ENCODE measurements at places on chromosomes 4 and X. TPM values are rescaled to one million over a fixed set of nuclear protein-coding genes. Genes with fewer than 3 reads are reported as not detected.
A peak's percentile ranks its signal among the peaks of the same experiment; 100 is the strongest.

Gene PRSS12
- 1.9 TPM for total RNA-seq

Gene KLHL2
- 18.6 TPM for total RNA-seq

Gene SORBS2
- 15.7 TPM for total RNA-seq

Gene FAM47E
- 7.0 TPM for total RNA-seq

Gene MAGEC1
- not detected for total RNA-seq

Gene PARM1
- 1.6 TPM for total RNA-seq

Gene ADGRL3
- 70.0 TPM for total RNA-seq

Gene CFP
- total RNA-seq, result 0.06 TPM

Gene PABPC4L
- 1.6 TPM for total RNA-seq

GRCh38 chr4:184951668-184952160, 66.6 kb upstream of the HELT start:
- no peak for DNase-seq

GRCh38 chr4:135672202-135672601, 1470.6 kb upstream of the PABPC4L start:
- no peak for DNase-seq

- no peak for DNase-seq
These were observed 82.0 kb downstream of the IRF2 start for GRCh38 chr4:184392316-184392715.

DNA sequence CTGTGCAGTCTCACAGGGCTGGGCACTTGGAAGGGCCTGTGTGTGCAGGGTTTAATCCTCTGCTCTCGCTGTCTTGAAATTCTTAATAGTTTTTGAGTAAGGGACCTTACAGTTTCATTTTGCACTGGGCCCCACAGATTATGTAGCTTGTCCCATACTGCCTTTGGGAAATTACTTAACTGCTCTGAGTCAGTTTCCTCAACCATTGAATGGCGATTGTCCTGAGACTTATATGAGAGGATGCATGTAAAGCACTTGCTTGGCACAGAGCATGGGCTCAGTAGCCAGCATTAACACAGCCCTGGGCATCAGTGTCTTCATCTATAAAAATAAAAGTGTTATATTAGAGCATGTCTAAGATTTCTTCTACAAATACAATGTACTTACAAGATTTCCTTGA, 55.8 kb downstream of the CLCN5 start:
- DNase-seq, result no peak

DNA sequence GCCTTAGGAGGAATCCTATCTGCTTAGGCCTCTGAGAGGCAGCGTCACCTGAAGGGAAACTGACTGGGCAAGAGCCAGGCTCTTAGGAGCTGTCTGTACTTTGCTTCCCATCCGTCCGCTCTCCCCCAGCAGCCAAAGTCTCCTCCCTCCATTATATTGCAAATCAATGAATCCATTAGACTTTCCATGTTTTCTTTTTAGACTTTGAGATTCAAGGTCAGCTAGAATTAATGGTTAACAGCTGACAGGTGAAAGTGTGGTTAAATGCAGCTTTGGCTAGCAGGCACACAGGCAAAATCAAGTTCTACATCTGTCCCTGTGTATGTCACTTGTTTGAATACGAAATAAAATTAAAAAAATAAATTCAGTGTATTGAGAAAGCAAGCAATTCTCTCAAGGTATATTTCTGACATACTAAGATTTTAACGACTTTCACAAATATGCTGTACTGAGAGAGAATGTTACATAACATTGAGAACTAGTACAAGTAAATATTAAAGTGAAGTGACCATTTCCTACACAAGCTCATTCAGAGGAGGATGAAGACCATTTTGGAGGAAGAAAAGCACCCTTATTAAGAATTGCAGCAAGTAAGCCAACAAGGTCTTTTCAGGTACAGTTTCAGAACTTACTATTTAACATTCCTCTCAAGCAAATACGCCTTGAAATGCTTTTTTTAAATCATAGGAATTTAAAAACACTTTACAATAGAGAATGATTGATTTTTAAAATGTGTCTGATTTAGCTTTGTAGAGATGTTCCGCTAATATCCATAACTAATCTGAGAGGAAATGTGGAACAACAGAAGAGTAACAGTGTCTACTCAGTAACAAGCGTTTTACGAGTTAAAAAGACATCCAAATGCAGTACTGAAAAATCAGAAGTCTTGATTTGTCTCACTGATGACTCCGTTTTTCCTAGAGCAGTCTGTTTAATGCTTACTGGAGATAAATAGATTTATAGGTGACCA, at the start of gene F11:
Gene F11 (plus strand): TSS at position 507 of the 970 bp plus-strand sequence. CDS start 948 bp downstream, outside the sequence.
- DNase-seq, result no peak

- DNase-seq, result no peak
These were observed 2.4 kb downstream of the CHRNA9 start for GRCh38 chr4:40337523-40337922.

GRCh38 chrX:139692506-139692849, 15.5 kb downstream of the MCF2 start:
- no peak for DNase-seq

- no peak for DNase-seq
These were observed 74.9 kb downstream of the NYX start for GRCh38 chrX:41522081-41522480.

DNA sequence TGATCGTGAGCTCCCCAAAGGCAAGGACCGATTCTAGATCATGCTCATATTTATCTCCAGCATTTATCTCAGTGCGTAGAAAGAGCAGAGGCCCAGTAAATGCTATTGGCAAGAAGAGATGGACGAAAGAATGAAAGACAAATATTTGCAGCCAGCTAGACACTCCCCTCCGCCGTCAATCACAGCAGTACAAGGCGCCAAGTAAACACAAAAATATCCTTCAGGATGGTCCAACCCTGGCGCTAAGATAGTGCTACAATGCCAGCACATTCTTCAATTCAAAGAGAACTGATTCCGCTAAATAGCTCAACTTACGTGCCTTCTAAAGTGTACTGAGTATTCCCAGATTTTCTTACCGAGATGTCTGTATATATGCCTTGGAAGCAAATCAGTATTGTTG, 114.5 kb downstream of the DDX53 start:
- DNase-seq, result no peak

- DNase-seq, result no peak
These were observed 50.0 kb downstream of the TET2 start for GRCh38 chr4:105196523-105197145.

DNA sequence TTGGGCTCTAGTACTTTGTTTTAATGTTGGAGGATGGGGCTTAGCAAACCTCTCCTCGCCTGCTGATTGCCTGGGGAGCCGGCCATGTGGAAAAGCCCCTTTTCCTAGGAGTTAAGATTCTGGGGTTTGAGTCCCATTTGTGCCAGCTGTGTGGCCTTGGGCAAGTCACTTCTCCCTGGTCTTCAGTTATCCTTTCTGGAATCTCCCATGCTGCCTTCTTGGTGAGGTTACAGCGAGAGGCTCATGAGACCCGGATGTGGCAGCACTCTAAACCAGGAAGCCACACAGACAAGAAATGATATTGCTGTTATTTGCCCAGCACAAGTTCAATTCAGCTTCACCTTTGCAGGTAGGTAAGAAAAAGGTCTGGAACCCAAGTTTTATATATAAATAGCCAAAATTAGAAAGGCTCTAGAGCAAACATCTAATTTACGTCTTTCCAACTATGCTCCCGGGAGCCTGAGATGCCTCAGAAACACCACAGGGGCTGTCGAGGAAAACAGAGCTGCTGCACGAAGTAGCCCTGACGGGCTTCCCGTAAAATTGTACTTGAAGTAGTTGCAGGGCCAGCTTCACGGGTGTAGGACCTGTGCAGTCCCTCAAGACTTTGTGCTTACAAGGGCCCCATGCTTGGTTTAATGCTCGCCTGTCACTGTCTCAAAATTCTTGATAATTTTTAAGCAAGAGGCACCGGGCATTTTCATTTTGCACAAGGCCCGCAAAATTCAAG, 8.3 kb upstream of the SASH3 start:
- no peak for DNase-seq

DNA sequence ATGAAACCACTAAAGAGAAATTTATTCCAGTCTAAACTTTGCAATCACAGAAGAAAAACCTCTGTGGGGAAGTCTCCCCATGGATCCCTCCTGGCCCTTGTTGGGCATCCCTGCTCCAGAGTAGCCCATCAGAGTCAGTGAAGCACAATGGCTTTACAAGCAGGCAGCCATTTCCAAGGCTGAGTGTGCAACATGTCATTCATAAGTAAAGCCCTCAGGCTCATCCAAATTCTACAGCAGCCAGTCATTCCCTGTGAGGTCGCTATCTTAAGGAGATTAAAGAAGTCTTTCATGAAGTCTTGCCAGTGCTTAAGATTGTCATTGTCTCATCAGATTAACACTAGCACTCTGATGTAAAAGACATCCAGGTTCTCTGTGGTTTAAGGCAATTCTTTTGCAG, 17.0 kb upstream of the MAPK10 start:
- peak; percentile 55 for DNase-seq

DNA sequence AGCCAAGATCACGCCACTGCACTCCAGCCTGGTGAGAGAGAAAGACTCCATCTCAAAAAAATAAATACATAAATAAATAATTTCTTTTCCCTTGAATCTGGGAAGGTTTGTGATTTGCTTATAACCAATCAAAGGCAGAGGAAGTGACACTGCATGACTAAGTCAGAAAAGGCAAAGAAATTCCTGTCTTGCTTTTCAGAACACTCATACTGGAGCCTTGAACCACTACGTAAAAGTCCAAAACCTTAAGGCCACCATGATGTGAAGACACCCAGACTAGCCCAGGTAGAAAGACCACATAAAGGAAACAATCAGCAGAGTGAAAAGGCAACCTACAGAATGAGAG, 36.6 kb downstream of the TMEM156 start:
- no peak for DNase-seq

DNA sequence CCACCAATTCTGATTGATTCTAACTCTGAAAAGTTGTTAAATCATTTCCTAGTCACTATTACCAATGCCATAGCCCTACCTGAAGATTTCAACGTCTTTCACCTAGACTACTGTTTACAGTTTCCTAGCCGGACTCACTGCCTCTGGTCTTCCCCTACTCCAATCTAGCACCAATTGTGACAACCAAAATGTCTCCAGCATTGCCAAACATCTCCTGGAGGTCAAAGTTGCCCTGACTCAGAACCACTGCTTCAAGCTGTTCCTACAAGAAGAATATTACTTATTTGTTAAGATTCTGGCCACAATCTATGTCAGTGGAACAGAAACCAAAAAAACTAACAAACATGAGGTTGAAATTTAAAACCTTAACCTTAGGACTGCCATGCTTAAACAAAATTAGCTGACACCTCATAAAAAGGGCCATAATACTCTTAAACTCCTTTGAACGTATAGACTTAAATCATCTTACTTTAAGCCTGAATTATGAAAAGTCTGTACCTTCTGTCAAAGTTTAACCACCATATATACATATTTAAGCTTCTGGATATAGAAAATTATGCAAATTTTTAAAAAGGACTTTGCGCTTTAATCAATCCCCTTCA, 2.1 kb downstream of the PDS5A start:
- no peak for DNase-seq

DNA sequence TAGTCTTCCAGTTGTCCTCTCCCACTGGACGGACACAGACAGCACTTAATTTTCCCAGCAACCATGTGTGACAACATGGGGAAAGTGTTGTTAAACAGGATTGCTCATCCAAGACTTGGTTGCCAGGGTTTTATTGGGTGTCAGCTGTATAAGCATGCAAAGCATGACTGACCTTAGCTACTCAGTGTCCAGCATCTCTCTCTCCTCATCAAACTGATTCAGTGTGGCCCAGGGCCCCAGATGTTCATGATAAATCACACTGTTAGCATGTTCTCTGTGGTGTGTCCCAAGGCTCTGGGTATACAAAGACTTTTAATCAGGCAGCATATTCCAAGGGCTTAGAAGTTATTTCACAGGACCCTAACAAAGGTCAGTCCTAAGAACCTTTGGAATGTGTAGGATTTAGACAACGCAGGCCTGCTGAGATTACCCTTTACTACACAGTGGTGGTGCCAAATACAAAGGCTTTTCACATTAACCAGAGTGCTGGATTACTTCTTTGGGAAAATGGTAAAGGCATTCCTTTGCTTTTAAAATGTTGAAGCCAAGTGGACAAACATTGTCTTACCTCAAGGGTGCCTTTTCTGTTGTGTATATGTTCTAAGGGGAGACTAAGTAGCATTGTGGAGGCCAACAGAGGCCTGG, 213.3 kb downstream of the GLUD2 start:
- DNase-seq, result peak; percentile 84

DNA sequence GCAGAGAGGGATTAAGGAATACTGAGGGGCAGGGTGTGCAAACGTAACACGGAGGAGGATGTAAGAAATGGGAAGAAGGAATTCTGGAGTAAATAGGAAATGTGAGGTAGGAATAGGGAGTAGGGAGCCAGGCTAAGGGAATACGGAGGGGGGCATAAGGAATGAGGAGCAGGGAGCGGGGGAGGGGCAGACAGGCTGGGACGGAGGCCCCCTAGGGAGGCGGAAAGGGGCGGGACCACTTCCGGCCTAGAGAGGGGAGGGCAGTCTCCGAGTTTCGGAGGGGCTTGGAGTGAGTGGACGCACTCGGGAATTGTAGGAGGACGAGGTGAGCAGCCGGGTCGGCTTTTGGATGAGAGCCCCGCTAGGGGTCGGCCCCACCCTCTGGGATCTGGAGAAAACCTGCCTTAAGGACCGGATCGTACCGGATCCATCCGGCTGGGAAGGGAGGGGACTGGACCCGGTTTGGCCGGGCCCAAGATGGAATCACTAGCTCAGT, 612 bp downstream of the MAGED2 start:
- peak; percentile 88 for DNase-seq

- no peak for DNase-seq
These were observed 177.8 kb upstream of the ATP6AP2 start for GRCh38 chrX:40402831-40403533.

GRCh38 chr4:34412233-34412632, 1832.1 kb downstream of the ARAP2 start:
- no peak for DNase-seq

DNA sequence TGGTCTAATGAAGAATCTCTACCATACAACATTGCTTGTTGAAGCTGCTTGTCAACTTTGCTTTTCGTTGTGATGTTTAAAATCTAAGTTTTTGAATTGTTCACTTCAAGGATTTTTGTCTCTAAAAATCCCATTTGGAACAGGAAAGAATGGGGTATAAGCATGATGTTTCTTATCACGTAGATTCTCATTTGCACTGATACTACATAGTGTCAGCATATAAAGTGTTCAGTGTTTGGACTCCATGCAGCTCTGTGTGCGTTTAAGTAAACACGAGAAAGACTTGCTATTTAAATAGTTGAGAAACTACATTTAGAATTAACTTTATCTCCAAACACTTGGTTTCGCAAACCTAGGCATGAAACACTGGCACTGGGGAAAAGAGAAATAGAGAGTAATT, 452.5 kb downstream of the NKX6-1 start:
- DNase-seq, result no peak

DNA sequence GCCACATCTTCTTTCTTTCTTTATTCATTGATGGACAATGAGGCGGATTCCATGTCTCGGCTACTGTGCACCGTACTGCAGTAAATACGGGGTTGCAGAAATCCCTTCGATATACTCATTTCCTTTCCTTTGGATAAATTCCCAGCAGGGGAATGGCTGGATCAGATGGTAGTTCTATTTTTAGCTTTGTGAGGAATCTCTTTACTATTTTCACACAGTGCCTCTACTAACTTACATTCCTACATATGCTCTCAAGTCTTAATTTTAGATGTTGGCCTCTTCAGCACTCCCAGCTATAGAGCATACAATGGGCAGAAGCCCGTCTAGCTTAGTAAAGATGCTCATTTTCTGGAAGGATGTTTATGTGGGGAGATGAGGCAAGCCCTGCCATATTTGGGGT, 317.4 kb downstream of the ASMT start:
- DNase-seq, result no peak

GRCh38 chr4:79255793-79256192, 70.1 kb downstream of the NAA11 start:
- DNase-seq, result peak; percentile 64

- peak; percentile 6 for DNase-seq
These were observed 16.2 kb downstream of the AFF1 start for GRCh38 chr4:86950831-86951525.

Measured in neural progenitor cell (in vitro differentiated cells).